ENCODE measurements at places on chromosomes 3 and 15.

- no peak for DNase-seq
These were observed 404.6 kb upstream of the C2CD4B start for GRCh38 chr15:62569460-62570404.

DNA sequence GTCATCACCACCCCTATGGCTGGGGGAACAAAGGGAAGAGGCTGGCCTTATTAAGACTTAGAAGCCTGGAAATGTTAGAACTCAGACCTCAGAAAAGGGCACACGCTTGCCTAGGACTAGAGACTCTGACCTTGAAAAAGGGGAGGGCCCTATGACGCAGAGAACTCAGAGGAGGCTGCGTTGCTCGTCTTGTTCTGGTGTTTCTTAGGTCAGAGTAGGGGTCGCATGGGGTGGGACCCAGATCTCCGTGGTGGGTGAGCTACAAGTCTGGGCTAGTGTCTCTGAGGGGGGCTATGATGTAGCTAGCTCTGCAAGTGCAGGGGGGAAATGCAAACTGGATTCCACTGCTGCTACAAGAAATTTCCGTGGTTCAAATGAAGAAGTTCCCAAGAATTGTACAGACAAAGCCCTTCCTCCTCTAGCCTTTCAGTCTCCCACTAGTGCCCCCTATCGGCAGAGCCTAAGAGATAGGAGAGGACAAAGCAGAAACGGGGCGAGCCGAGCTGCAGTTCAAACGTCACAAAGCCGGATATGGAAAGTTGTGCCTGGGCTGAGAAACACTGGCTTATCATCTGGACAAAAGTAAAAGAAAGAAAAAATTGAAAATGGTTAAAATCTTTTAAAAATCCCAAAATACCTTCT is 392.9 kb upstream of the ROBO2 start:
- no peak for DNase-seq

DNA sequence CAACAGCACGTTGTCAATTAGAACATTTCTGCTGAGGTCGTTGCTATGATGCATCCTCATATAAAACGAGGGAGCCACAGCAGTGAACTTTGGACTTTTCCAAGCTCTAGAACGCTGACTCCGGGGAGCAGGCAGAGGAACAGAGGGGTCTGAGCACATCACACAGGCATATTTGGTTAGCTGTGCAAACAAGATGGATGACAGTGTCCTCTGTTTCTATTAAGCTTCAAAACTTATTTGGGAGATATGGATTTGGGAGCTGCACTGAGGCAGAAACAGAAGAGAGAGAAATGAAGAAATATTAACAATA is 278.0 kb upstream of the TBL1XR1 start:
- no peak for DNase-seq

DNA sequence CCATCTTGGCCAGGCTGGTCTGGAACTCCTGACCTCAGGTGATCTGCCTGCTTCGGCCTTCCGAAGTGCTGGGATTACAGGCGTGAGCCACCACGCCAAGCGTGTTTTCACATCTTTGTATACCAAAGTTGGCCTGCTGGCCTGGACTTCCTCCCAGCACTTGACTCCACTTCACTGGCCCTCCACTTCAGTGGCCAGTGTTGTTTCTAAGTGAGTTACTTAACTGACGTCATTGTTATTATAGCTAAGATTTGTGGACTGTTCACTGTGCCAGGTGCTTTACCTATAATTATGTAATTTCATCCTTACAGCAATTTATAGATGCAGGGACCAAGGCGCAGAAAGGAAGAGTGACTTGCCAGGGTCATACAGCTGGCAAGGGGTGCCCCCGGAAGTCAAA is 52.0 kb downstream of the HRH1 start:
- DNase-seq = no peak

GRCh38 chr15:83249030-83249343 is 35.5 kb downstream of the BNC1 start:
- no peak for DNase-seq

DNA sequence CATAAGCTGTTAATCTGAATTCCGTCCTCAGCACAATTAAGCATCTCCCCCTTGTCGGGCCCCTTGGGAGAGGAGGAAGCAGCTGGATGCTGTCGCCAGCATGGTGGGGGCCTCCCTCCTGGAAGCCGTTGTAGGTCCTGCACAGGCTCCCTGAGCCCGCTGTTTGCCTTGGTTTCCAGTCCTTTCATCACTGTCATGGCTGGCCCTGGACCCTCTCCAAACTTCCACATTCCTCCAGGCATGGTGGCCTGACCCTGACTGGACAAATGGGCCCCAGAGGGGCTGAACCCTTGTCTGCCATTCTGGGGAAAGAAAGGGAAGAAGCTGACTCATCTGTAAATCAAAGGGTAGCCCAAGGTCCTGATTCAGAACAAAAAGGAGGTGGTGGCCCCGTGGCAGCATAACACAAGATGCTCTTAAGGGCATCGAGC is 300.5 kb upstream of the LRRFIP2 start:
- no peak for DNase-seq

DNA sequence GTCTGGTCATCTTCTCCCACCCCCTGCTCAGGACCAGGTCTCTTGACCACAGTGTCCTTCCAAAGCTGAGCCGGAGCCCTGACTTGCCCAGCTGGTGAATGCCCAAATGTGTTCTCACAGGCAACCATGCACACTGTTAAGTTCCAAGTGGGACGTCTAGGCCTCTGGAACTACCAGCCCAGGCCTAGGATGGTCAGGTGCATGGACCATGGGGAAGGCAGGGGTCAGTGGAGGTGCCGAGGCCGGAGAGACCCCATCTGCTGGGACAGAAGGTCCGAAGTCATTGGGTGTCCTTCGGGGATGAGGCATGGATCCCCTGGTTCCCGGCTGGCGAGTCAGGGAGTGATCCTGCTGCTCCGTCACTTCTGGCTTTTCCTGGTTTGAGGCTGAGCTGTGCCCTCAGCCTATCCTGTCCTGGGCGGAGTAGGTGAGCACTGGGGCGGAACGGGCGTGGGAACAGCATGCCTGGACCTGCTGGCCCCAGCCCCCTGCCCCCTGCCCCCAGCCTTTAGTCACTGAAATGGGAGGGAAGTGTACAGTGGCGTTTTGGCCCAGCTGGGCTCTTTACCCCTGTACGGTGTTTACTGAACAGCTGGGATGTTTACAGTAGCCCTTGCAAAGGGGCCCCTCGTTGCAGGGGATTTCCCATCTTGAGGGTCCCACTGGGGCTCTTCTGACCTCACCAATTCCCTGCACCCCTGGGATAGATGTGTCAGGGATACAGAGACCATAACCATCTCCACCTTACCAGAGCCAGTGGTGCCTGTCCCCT is 12.1 kb downstream of the SEMA3F start:
- DNase-seq = no peak

DNA sequence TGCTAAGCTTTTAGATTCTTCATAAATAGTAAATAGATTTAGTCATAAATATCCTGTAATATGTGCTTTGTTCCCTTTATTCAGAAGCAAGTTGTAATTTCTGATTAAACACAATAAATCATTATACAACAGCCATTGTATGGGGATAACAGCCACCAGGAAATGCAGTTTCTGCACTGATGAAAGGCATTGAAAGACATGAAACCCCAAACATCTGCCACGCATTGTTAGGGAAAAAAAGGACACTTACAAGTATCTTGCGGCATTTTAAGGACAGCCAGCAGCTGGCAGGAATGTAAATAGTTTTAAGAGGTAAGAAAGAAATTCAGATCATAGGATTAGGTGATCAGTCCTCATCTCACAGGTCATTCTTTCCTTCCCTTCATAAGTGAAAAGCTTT is 801.1 kb upstream of the LMCD1 start:
- no peak for DNase-seq

GRCh38 chr15:98801234-98801561 is 152.9 kb downstream of the IGF1R start:
- DNase-seq = no peak

DNA sequence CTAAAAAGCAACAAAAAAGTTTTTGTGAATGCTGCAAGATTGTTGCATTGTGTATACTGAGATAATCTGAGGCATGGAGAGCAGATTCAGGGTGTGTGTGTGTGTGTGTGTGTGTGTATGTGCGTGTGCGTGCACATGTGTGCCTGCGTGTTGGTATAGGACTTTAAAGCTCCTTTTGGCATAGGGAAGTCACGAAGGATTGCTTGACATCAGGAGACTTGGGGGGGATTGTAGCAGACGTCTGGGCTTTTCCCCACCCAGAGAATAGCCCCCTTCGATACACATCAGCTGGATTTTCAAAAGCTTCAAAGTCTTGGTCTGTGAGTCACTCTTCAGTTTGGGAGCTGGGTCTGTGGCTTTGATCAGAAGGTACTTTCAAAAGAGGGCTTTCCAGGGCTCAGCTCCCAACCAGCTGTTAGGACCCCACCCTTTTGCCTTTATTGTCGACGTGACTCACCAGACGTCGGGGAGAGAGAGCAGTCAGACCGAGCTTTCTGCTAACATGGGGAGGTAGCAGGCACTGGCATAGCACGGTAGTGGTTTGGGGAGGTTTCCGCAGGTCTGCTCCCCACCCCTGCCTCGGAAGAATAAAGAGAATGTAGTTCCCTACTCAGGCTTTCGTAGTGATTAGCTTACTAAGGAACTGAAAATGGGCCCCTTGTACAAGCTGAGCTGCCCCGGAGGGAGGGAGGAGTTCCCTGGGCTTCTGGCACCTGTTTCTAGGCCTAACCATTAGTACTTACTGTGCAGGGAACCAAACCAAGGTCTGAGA is 4.7 kb downstream of the BHLHE40 start:
- DNase-seq = peak; percentile 91
